ENCODE measurements at places on chromosomes 6 and 20. TPM values are rescaled to one million over a fixed set of nuclear protein-coding genes. Genes with fewer than 3 reads are reported as not detected.

DNA sequence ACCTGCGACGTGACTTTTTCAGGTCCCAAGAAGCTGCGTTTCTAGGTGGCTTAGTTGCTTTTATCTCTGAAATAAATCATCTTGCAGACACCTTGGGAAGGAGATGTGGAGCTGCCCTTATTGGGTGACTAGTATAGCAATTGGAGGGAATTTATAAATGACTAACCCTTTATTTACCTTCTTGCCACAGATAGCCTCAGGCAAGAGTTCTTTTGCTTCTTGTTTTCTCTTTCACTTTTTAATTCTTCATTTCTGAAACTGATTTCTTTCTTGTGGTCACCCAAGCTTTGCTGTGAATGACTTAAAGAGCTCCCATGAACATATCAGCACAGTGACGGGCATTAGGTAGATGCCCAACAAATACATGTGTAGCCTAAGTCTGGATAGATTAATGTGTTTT is 3.0 kb downstream of the ADGRF4 start:
- no peaks in the 10 kb centered on the region for H3K4me1 ChIP-seq
- H3K27me3 ChIP-seq, result no peaks in the 10 kb centered on the region
- H3K27ac ChIP-seq, result no peak overlapping the region
- DNase-seq, result no peak
- H3K4me3 ChIP-seq, result no peak overlapping the region
- H3K36me3 ChIP-seq, result no peaks in the 10 kb centered on the region

DNA sequence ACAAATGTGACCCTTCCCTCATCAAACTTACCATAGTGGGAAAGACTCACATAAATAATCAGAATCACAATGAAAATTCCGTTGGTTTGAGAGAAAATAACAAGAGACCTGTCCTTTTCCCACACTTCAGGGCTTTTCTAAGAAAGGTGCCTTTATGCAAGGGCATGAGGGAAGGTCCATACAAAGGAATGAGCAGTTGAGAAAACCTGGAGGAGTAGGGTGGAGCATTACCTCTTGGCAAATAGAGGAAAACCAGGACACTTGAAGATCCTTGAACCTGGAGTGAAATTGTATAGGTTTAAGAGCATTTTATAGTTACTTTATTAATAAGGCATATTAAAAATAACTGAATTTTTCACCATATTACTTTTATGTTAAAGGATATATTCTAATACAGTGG is 54.3 kb downstream of the UBR2 start:
- no peak overlapping the region for H3K4me3 ChIP-seq
- no peak overlapping the region for H3K27ac ChIP-seq
- no peaks in the 10 kb centered on the region for H3K27me3 ChIP-seq
- H3K4me1 ChIP-seq, result no peaks in the 10 kb centered on the region

DNA sequence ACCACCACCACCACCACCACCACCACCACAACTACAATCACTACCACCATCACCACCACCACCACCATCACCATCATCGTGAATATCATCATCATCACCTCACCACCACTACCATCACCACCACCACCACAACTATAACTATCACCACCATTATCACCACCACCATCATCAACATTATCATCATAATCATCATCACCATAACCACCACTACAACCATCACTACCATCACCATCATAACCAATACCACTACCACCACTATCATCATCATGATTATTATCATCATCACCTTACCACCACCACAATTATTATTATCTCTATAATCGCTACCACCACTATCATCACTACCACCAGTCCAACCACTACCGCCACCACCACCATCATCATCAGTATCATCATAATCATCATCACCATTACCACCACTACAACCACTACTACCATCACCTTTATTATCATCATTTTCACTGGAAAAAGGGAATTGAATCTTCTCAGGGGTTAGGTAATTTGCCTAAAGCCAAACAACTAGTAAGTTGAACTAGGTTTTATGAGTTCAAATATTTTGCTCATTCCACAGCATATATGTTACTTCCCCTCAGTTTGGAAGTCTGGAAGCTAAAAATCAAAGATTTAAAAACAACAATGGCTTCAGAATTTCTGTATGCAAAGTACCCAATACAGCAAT is 8.3 kb downstream of the RIPOR2 start:
- no peaks in the 10 kb centered on the region for H3K36me3 ChIP-seq
- H3K27ac ChIP-seq, result no peak overlapping the region
- no peaks in the 10 kb centered on the region for H3K27me3 ChIP-seq
- peaks cover 20% of the 10 kb centered on the region for H3K4me1 ChIP-seq

Gene MATN4
- total RNA-seq, result not detected

GRCh38 chr6:33716890-33717632 is 5.6 kb upstream of the UQCC2 start:
- no peak overlapping the region for H3K4me3 ChIP-seq
- no peaks in the 10 kb centered on the region for H3K36me3 ChIP-seq
- H3K4me1 ChIP-seq, result peaks cover 18% of the 10 kb centered on the region

Gene IFNGR1
- 125 TPM for total RNA-seq

Gene CTAGE9
- total RNA-seq, result not detected

- DNase-seq, result no peak
- H3K4me1 ChIP-seq, result no peaks in the 10 kb centered on the region
- no peak overlapping the region for H3K27ac ChIP-seq
- no peaks in the 10 kb centered on the region for H3K27me3 ChIP-seq
Measured at GRCh38 chr6:97405818-97406409, 122.9 kb upstream of the MMS22L start.

Gene C4B
- total RNA-seq, result 266 TPM

GRCh38 chr20:63951398-63952209 is 4.6 kb downstream of the UCKL1 start:
- no peaks in the 10 kb centered on the region for H3K27me3 ChIP-seq
- H3K27ac ChIP-seq, result no peak overlapping the region
- H3K4me1 ChIP-seq, result peaks cover 85% of the 10 kb centered on the region
- no peak overlapping the region for H3K4me3 ChIP-seq

- H3K27me3 ChIP-seq, result no peaks in the 10 kb centered on the region
- no peaks in the 10 kb centered on the region for H3K36me3 ChIP-seq
- H3K4me1 ChIP-seq, result no peaks in the 10 kb centered on the region
Measured at GRCh38 chr6:125829433-125829832, 38.7 kb downstream of the NCOA7 start.

DNA sequence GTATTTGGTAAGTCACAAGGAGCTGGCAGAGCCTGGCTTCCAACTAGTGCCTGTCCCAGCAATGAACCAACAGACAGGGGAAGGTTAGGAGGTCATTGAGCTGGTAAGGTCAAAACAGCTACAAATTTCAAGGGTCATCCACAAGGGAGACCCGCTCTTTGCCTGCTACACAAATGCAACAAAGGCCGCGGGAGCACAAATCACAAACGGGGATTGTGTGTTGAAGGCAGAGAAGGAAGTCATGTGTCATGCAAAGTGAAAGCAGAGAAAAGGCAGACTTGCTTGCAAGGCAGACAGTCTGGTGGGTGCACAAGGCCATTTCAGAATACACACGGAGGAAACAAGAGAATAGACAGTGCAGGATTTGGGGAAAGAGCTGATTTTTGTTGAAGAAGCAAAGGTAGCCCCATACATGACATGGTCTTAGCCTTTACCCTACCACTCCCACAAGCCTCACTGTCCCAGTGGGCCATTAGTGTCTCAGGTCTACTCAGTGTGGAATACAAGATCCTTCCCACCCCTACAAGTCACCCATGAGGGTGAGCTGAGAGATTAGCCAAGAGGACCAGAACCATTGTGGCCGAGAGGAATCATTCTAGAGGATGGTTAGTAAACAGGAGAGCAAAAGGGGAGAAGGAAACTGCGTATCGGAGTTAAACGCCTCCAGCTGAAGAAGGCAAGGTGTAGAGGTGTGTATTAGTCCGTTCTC is 18.1 kb upstream of the SAMHD1 start:
- H3K36me3 ChIP-seq, result no peaks in the 10 kb centered on the region
- DNase-seq, result no peak
- no peaks in the 10 kb centered on the region for H3K27me3 ChIP-seq
- peaks cover 34% of the 10 kb centered on the region for H3K4me1 ChIP-seq

GRCh38 chr20:44540834-44541233 is 19.0 kb upstream of the SERINC3 start:
- DNase-seq, result no peak
- H3K4me3 ChIP-seq, result no peak overlapping the region
- H3K27ac ChIP-seq, result no peak overlapping the region
- no peaks in the 10 kb centered on the region for H3K27me3 ChIP-seq

Gene C20orf144
- total RNA-seq, result not detected

Gene XRN2
- 46.1 TPM for total RNA-seq

DNA sequence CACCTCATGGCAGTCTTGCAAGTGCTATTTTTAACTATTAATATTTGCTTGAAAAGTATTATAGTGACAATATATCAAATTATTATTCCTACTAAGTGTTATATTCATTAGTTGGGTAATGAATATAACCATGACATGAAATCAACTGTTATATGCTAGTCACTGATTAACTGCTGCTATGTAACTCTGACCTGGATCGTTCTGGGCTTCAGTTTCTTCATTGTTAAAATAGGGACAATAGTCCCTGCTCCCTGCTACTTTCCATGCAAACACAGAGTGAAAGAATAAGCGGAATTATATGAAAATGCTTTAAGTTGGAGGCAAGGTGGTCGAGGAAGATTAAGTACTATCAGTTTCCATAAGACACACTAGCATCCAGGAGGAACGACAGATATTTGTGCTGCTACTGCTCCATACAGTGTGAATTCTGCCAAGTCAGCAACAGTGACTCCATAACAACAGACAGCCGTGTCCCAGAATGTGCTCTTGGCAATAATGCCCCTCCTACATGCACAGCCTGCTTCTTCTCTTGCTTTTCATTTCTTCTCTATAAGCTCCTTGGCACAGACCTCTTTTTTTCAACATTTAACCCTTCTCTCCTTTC is 107.2 kb downstream of the CHD6 start:
- H3K4me1 ChIP-seq, result no peaks in the 10 kb centered on the region
- H3K27me3 ChIP-seq, result no peaks in the 10 kb centered on the region

GRCh38 chr20:32285621-32286371 is 8.3 kb downstream of the KIF3B start:
- DNase-seq, result no peak
- no peaks in the 10 kb centered on the region for H3K36me3 ChIP-seq
- no peaks in the 10 kb centered on the region for H3K4me1 ChIP-seq
- peak overlapping the region; percentile 14 for H3K27ac ChIP-seq

Gene DEFB125
- total RNA-seq, result not detected

Gene ESR1
- 5.0 TPM for total RNA-seq

DNA sequence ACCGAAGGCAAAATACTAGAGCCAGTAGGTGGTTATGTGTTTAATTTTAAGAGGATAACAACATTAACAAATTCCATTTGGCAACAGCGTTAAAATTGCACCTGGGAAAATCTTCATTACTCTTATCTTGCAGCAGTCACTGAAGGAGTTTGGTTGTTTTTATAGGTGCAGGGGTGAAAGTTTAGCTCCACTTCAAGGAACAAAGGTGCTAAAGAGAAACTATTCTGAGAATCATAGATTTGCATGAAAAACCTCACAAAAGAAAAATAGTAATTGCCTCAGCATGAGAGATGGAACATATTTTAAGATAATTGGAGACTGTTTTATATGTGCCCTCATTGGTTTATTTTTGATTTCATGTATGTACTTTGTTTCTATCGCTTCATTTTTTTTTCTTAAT is 444.4 kb downstream of the UTRN start:
- no peaks in the 10 kb centered on the region for H3K36me3 ChIP-seq
- no peak overlapping the region for H3K4me3 ChIP-seq
- no peaks in the 10 kb centered on the region for H3K4me1 ChIP-seq

GRCh38 chr6:160007611-160008010 is 38.7 kb downstream of the IGF2R start:
- no peaks in the 10 kb centered on the region for H3K27me3 ChIP-seq
- DNase-seq, result no peak
- H3K27ac ChIP-seq, result no peak overlapping the region
- peaks cover 62% of the 10 kb centered on the region for H3K4me1 ChIP-seq

Gene NKAIN2
- 15.3 TPM for total RNA-seq

GRCh38 chr6:21947731-21948386 is 349.0 kb downstream of the PRL start:
- H3K4me1 ChIP-seq, result peaks cover 21% of the 10 kb centered on the region
- peak overlapping the region; percentile 60 for H3K27ac ChIP-seq
- no peaks in the 10 kb centered on the region for H3K27me3 ChIP-seq
- H3K36me3 ChIP-seq, result no peaks in the 10 kb centered on the region

Gene CCM2L
- 14.2 TPM for total RNA-seq

DNA sequence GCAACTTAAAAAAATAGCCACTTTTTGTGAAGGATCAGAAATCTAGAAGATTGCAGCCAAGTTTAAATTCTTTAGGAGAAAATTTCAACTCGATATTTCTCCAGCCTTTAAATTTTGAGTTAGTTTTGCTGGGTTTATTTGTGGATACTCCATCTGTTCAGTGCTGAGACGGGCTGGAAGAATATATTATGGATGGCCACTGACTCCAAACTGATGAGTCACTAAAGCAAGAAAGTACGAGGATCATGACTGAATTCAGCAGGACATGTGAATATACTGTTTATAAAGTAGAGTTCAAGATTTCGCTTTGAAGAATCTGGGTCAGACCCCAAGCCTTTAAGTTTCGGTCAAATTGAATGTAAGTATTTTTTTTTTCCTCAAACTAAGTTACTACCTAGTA is 199.5 kb downstream of the ADGRB3 start:
- H3K27me3 ChIP-seq, result no peaks in the 10 kb centered on the region
- DNase-seq, result no peak
- no peaks in the 10 kb centered on the region for H3K4me1 ChIP-seq
- H3K4me3 ChIP-seq, result no peak overlapping the region

All from tibial nerve (tissue), 4 donors.